ENCODE measurements at places on chromosomes 3 and 15. TPM values are rescaled to one million over a fixed set of nuclear protein-coding genes. Genes with fewer than 3 reads are reported as not detected.

RASGRP1 gene
- total RNA-seq, result 0.27 TPM

CYP19A1 gene
- 0.71 TPM for total RNA-seq

GOLGA8N gene
- total RNA-seq, result 2.7 TPM

LRRC49 gene
- total RNA-seq, result 1.7 TPM

PSMA4 gene
- total RNA-seq, result 194 TPM

SCN5A gene
- 5.7 TPM for total RNA-seq

SQOR gene
- 151 TPM for total RNA-seq

NOX5 gene
- total RNA-seq, result not detected

FRMD5 gene
- not detected for total RNA-seq

APEH gene
- 155 TPM for total RNA-seq

ARL14 gene
- total RNA-seq, result not detected

DCLK3 gene
- 0.54 TPM for total RNA-seq

GABRB3 gene
- total RNA-seq, result 0.25 TPM

SHF gene
- 4.0 TPM for total RNA-seq

KIF7 gene
- 0.40 TPM for total RNA-seq

KLF13 gene
- total RNA-seq, result 45.6 TPM

ECT2 gene
- 2.0 TPM for total RNA-seq

MED12L gene
- 0.36 TPM for total RNA-seq

WDR76 gene
- 0.88 TPM for total RNA-seq

DHX36 gene
- 72.3 TPM for total RNA-seq

TMEM207 gene
- total RNA-seq, result not detected

FSD2 gene
- total RNA-seq, result 65.3 TPM

FYTTD1 gene
- 143 TPM for total RNA-seq

ARPIN gene
- 9.4 TPM for total RNA-seq

PRR20G gene
- total RNA-seq, result not detected

CLDN18 gene
- not detected for total RNA-seq

ALPK3 gene
- total RNA-seq, result 461 TPM

ISLR2 gene
- 2.2 TPM for total RNA-seq

CIAO2A gene
- 24.0 TPM for total RNA-seq

CDHR4 gene
- total RNA-seq, result not detected

UCN2 gene
- 0.32 TPM for total RNA-seq

LRRN1 gene
- 12.6 TPM for total RNA-seq

All from psoas muscle (tissue), 8 donors.